Esophagus squamous epithelium (tissue), 5 donors: ENCODE measurements at places on chromosomes 7 and 10. TPM values are rescaled to one million over a fixed set of nuclear protein-coding genes. Genes with fewer than 3 reads are reported as not detected.

The UPK3BL2 gene
- total RNA-seq = 15.3 TPM

The GIMAP4 gene
- total RNA-seq = 19.7 TPM

The EN2 gene
- total RNA-seq = not detected

The FBXL13 gene
- total RNA-seq = 0.95 TPM

The EBF3 gene
- 2.0 TPM for total RNA-seq

The STN1 gene
- 52.8 TPM for total RNA-seq

The MSMB gene
- not detected for total RNA-seq

The CARD11 gene
- 0.92 TPM for total RNA-seq

The TFPI2 gene
- 0.67 TPM for total RNA-seq

The PLA2G12B gene
- total RNA-seq = not detected

The HIBADH gene
- total RNA-seq = 8.0 TPM

The LIPN gene
- not detected for total RNA-seq

The VPS37D gene
- 0.97 TPM for total RNA-seq

The SEPTIN7 gene
- total RNA-seq = 102 TPM

The ABCB1 gene
- 2.1 TPM for total RNA-seq

The SEPTIN14 gene
- total RNA-seq = not detected

The BEND7 gene
- 0.70 TPM for total RNA-seq

The NYAP1 gene
- not detected for total RNA-seq

The PTF1A gene
- not detected for total RNA-seq

The SPDYE3 gene
- not detected for total RNA-seq

The SPACDR gene
- total RNA-seq = not detected

The CLDN3 gene
- 1.3 TPM for total RNA-seq

The TMEM236 gene
- 0.13 TPM for total RNA-seq

The AVPI1 gene
- 20.0 TPM for total RNA-seq

The MYL10 gene
- not detected for total RNA-seq

The MYL7 gene
- total RNA-seq = not detected

The GPR37 gene
- total RNA-seq = 3.7 TPM

The IL6 gene
- total RNA-seq = not detected

The ANXA8L1 gene
- total RNA-seq = 247 TPM

The GIMAP7 gene
- total RNA-seq = 1.8 TPM

The CLRN3 gene
- not detected for total RNA-seq

The TMEM26 gene
- total RNA-seq = not detected

The STK31 gene
- total RNA-seq = 0.57 TPM

The ZNF804B gene
- not detected for total RNA-seq
